ENCODE measurements at places on chromosomes 4 and X.

- DNase-seq: no peak
Measured at GRCh38 chrX:92270936-92271855, 492.0 kb downstream of the PCDH11X start.

- no peak for DNase-seq
Measured at GRCh38 chr4:11409632-11410031, 19.1 kb downstream of the HS3ST1 start.

DNA sequence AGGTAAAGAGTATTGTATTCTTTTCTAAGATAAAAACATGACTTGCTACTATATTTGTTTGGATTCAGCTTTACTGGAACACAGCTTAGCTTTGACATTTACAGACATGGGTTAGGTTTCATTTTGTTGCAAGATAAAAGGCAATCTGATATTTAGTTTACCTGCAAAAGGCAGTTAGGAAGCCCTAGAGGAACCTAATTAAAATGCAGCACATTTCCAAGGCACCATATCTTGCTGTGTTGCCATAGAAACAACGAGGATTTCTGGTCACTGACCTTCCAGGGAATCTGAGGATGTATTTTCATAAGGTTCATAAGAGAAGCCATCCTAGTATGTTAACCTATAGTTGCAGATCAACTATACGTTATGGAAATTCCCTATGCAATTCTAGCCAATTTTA, 116.0 kb downstream of the SNCA start:
- no peak for DNase-seq

- DNase-seq: no peak
Measured at GRCh38 chr4:3479358-3480101, 16.4 kb downstream of the DOK7 start.

DNA sequence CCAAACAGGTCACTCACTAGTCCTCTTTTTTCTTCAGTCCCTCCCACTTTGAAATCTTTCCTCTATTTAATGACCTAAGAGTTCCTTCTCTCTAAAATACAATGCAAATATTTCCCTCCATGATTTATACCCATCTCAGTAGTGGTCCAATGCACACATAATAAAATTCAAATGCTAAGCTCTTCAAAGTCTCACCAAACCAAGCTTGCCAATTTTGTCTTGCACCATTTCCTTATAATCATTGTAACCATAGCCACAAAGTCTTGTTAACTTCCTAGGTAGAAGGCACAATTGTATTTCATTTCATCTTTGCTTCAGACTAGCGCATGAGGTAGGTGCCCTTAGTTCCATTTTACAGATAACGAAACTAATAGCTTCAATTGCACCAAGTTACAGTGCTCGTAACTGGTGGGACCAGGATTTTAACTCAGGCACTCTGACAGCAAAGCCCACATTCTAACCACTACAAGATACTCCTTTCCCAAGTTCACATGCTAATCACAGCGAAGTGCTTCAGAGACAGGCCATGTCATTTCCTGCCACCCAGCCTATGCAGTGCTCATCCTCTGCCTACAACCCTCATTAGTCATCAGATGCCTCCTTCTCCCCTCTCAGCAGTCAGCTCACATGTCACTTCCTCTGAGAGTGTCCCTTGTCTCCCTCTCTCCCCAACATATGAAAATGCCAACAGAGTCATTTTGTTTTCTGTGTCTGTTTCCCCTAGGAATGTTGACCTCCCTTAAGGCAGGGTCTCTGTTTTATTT, 66.9 kb upstream of the PPARGC1A start:
- DNase-seq: no peak

DNA sequence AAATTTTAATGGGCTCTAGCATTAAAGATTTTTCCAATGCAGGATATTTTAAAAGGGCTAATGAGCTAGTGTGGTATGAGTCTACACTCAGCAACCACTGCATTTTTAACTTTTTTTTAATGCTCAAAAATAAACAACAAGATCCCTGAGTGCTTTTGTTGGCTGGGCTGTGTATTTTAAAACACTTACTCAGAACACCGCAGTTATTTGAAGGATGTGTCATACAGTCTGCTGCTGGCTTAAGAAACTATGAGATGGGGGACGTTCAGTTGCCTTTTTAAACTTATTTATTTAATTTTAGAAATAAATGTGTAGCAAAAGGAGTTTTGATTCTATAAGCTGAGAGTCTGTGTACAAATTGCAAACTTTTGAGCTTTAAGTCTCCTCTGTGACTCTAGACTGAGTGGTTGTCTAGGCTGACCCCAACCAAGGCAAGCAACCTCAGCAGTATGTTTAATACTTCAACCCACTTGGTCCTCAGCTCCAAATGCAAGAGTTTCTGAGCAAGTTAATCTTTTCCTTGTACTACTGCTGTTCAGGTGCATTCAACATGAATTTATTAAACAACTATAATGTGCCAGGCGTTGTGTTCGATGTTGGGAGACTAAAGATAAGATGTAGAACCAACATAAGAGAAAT, 278.6 kb upstream of the DIPK2B start:
- no peak for DNase-seq

- no peak for DNase-seq
Measured at GRCh38 chr4:91961504-91961903, 342.3 kb upstream of the GRID2 start.

- DNase-seq: no peak
Measured at GRCh38 chr4:94458682-94459081, 6.9 kb downstream of the PDLIM5 start.

GRCh38 chr4:24770032-24770584, 25.3 kb upstream of the SOD3 start:
- DNase-seq: no peak

GRCh38 chr4:60897415-60897814, 302.7 kb upstream of the ADGRL3 start:
- DNase-seq: no peak

GRCh38 chr4:17492058-17492741, 19.7 kb downstream of the QDPR start:
- DNase-seq: no peak

GRCh38 chr4:154489558-154490233, 1.9 kb downstream of the DCHS2 start:
- no peak for DNase-seq

- no peak for DNase-seq
Measured at GRCh38 chrX:153882086-153882498, 3.9 kb downstream of the L1CAM start.

DNA sequence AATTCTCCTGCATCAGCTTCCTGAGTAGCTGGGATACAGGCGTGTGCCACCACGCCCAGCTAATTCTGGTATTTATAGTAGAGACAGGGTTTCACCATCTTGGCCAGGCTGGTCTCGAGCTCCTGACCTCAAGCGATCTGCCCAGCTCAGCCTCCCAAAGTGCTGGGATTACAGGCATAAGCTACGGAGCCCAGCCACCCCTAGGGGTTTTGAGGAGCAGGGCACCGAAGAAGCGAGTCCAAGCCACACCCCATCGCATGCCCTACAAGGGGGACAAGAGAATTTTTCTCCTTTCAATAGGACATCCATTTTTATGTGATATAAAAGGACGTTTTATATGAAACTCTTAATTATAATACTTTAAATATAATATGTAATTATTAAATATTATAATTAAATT, 13.9 kb upstream of the KLF3 start:
- no peak for DNase-seq

GRCh38 chr4:26807330-26807729, 53.3 kb upstream of the STIM2 start:
- no peak for DNase-seq

DNA sequence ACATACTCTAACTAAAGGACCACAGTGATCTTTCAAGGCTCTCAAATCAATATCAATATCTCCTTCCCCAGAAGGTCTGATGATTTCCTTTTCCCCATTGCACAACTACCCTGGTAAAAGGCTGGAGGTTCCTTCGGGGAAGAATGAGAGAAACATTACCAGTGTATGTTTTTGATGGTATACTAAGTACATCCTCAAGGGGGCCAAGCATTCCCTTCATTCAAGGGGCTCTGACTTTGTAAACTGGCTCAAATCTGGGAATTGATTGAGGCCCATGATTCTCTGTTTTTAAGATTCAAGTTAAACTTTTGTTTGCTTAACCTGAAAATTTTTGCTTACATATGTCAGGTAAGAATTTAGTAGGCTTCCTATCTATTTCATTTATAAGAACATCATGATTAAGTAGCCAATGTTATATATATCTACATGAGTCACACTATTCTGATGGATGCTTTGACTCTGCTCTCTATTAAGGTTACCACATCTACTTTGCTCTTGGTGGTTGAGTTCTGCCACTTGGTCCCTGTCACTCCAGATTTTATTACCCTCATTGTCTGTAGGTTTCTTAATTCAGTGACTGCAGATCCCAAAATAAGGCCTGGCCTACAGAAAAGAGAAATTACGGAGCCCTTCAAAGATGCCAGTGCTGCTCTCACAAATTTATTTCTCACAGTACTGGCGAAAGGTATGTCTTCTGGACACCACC, 16.4 kb upstream of the GUCY1B1 start:
- DNase-seq: no peak

DNA sequence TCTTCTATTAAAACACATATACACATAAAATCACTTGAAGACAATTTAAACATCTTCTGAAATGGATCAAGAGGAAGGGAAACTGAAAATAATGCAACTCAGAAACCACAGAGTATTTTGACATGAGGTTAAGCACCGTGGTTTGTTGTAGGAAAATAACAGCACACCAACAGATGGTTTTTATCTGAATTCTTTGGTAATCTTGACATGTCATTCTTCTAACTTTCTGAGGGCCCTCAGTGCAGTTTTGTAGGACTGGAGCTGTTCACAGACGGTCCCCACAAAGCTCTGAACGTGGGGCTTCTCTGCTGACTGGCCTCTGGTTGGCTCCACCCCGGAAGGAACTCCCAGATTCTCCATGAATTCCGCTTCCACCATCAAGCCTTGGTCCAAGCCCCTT, 16.0 kb upstream of the TLR8 start:
- DNase-seq: no peak

DNA sequence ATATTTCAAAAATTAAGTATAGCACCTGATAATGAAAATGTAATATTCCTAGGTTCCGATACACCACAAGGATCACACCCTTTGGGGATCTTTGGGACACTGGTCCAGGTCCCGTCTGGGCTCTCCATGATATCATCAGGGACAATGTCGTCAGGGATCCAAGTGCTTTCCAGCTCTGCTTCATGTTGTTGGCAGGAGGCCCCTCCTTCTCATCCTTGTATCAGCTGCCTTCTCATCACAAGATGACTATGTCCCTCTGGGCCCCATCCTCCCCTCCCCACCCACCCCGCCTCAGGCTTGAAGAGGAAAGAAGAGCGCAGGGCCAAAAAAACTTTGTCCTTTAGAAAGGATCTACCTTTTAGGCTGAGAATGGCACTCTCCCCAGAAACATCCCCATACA, 128.3 kb upstream of the KLF3 start:
- no peak for DNase-seq

- peak; percentile 55 for DNase-seq
Measured at GRCh38 chr4:41360921-41361793, 104.4 kb downstream of the UCHL1 start.

DNA sequence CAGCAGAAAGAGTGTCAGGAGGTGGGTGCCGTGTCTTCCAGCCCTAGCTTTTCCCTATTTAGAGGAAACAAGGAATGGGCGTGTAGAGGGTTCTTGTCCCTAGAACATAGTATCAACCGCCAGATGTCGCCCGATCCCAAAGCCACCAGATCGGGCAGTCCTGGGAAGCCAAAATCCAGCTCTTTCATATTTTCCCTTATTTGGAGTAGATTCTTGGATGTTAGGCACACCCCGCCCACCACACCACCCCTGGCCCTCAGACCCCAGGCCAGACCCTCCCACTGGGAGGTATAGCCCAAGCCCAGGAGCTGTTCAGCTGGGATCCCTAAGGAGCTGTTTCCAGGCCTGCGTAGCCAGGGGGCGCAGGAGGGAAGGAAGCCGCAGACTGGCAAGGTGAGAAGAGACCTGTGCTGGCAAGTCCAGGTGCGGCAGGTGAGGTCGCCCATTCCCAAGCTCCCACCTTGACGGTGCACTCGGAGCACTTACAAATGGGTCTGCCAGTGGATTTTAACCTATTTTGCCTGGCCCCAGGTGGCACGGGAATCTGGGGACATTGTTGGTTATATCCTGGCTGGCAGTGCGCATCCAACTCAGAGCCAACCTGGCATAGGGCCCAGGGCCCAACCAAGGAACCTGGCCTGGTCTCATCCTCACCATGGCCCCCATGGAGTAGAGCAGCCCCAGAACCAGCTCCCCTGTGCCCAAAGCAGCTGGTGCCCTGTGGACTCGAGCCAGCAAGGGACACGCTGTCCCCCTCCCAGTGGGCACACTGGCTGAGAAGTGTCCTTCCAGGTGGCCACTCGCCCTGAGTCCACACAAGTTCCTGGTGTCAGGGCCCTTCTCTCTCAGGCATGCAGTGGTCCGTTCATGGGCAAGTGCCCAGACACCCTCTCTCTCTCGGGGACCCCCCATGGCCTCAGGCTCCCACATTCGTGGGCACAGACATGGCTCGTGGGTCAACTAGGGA, 811 bp downstream of the FLNA start:
- peak; percentile 10 for DNase-seq

DNA sequence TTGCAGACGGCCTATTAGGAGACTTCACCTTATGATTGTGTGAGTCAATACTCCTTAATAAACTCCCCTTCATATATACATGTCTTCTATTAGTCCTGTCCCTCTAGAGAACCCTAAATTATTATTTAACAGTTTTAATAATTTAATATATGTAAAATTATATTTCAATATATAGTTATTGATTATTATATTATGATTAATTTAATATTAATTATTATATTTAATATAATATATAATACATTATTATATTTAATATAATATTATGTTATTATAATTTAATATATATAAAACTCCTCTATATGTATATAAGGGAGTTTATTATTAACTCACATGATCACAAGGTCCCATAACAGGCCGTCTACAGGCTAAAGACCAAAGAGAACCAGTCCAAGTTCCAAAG, 533.2 kb downstream of the ARAP2 start:
- no peak for DNase-seq

DNA sequence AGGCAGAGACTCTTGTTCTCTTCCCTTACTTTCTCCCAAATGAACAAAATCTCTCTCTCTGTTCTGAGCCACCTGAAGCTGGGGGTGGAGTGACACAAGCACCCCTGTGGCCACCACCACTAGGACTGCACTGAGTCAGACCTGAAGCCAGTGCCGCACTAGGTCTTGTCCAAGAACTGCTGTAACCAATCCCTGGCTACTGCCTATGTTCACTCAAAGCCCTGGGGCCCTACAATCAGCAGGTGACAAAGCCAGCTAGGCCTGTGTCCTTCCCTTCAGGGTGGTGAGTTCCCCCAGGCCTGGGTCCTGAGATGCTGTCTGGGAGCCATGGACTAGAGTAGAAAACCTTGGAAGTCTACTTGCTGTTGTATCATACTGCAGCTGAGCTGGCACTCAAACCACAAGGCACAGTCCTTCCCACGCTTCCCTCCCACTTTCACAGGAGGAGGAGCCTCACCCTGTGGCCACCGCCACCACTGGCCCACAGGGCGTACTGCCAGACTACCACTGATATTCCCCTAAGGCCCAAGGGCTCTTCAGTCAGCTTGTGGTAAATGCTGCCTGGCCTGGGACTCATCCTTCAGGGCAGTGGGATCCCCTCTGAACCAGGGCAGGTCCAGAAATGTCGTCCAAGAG, 119.1 kb downstream of the RTL9 start:
- no peak for DNase-seq

- no peak for DNase-seq
Measured at GRCh38 chr4:164904336-164904735, 27.4 kb downstream of the APELA start.

- DNase-seq: no peak
Measured at GRCh38 chr4:75886104-75886503, 16.1 kb downstream of the PPEF2 start.
